ENCODE measurements at places on chromosomes 2 and 18.

GRCh38 chr18:45528712-45529336, 86.5 kb upstream of the SLC14A2 start:
- DNase-seq = no peak

DNA sequence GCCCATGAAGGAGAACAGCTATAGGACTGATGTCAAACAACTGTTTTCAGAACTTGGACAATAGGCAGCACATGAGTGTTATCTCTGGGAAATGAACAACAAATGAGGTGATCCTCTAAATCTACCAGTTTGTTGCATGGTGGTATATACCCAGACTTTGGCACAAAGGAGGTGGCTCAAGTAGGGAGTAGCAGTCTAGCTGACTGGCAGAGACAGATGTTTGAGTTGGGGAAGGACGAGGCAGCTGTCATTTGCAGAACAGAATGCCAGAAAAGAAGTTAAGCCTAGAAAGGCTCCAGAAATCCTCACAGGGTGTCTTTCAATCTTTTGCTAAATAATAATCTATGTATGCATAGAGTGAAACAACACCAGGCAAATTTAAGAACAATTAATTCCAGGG, 47.4 kb downstream of the RPE start:
- no peak for DNase-seq

DNA sequence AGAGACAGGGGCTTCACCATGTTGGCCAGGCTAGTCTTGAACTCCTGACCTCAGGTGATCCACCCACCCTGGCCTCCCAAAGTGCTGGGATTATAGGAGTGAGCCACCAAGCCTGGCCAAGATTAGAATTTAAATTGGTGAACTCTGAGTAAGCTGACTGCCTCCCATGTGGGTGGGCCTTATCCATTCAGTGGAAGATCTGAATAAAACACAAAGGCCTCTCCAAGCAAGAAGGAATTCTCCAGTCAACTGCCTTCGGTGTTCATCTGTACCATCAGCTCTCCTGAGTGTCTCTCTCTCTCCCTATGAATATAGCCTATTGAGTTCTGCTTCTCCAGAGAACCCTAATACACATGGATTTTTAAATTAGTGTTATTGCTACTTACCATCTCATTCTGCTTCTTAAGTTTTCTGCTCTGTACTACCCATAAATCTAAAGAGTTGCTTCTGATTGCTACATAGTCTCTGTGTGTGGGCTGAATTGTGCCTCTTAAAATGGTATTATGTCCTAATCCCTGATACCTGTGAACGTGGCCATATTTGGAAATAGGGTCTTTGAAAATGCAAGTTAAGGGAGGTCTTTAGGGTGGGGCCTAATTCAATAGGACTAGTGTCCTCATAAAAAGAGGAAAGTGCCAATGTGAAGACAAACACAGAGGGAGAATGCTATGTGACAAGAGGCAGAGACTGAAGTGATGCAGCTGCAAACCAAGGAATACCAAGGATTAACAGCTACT, 36.3 kb downstream of the FBXO11 start:
- DNase-seq = no peak

DNA sequence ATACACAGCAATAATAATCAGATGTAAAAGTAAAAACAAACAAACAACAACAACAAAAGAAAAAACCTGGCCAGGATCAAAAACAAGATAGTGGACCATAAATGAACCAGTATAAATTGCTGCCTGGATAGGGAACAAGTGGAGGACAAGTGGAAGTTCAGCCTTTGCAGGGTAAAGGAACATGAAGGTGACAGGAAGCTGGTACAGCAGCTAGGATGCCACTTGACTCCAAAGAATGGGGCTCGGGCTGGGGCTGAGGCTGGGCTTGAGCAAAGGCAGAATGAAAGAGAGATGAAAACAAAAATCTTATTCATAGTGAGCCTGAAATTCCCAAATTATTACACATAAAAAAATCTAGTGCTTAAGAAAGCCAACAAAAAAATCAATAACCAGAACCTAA, 146.5 kb downstream of the CDH2 start:
- no peak for DNase-seq

Measured in activated T-cell treated with anti-CD3 and anti-CD28 coated beads for 4 hours (primary cell).